ENCODE measurements at places on chromosomes 2 and 18.

DNA sequence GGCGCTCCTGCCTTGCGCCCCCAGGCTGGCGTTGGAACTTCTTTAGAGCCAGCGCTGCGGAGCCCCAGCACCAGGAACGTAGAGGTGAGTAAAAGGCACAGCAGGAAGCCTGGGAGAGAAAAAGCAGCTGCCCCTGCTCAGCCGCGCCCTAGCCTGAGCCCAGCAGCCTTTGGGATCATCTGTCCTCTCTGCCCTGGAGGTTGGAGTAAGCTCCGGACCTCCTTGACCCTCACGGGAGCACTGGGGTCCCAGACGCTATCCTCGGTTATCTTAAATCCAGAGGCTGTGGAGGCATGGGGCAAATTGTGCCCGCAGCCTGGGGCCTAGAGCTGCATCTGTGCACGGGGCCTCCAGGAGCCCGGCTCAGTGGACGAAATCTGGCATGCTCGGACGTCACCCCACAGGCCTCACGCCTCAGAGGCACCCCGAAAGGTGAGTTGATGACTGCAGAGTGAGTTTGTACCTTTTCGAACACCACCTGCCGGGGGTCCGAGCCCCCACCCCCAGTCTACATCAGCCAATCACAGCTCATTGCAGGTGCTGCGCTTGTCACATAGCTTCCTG is 1.6 kb upstream of the SLC66A2 start:
- peaks cover 22% of the 10 kb centered on the region for H3K4me1 ChIP-seq
- H3K27me3 ChIP-seq = no peaks in the 10 kb centered on the region
- H3K4me3 ChIP-seq = peak overlapping the region; percentile 37
- peaks cover 12% of the 10 kb centered on the region for H3K36me3 ChIP-seq
- no peak for DNase-seq
- no peak overlapping the region for H3K27ac ChIP-seq

GRCh38 chr2:97645695-97646629 is at the start of gene COX5B:
COX5B (plus strand) TSS chr2:97646062; CDS start chr2:97646087, 25 bp downstream.
- DNase-seq = peak; percentile 96
- H3K4me1 ChIP-seq = peaks cover 23% of the 10 kb centered on the region
- H3K27me3 ChIP-seq = no peaks in the 10 kb centered on the region
- peaks cover 36% of the 10 kb centered on the region for H3K36me3 ChIP-seq
- peak within 1 kb of the TSS; percentile 89 for H3K4me3 ChIP-seq

GRCh38 chr2:222295368-222296062 is 3.3 kb downstream of the PAX3 start:
- no peak for DNase-seq
- peaks cover 100% of the 10 kb centered on the region for H3K27me3 ChIP-seq
- peaks cover 9% of the 10 kb centered on the region for H3K36me3 ChIP-seq
- H3K4me1 ChIP-seq = peaks cover 18% of the 10 kb centered on the region
- peak overlapping the region; percentile 64 for H3K4me3 ChIP-seq

GRCh38 chr2:17190527-17190926 is 327.7 kb downstream of the RAD51AP2 start:
- no peak overlapping the region for H3K27ac ChIP-seq
- DNase-seq = no peak
- H3K36me3 ChIP-seq = no peaks in the 10 kb centered on the region
- H3K4me1 ChIP-seq = no peaks in the 10 kb centered on the region

DNA sequence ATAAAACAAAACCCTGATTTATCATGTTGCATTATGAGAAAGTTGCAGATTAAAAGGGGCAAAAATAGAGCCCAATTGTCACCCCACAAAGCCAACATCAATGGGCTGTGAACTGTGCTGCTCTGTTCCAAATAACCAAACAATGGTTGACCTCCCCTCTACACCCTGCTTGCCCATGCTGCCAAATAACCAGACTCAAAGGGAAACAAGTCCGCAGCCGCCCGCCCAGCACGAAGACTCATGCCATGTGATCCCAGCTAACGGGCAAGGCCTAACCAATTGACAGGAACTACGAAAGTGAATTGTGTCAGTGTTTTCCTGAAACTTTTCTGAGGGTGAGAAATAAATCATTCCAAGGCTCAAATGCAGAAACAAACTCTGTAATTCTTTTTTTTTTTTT is 97.9 kb upstream of the RIOK3 start:
- peaks cover 2% of the 10 kb centered on the region for H3K36me3 ChIP-seq
- no peaks in the 10 kb centered on the region for H3K27me3 ChIP-seq
- no peak for DNase-seq
- peaks cover 18% of the 10 kb centered on the region for H3K4me1 ChIP-seq

GRCh38 chr2:188664951-188665595 is 309.1 kb upstream of the COL3A1 start:
- H3K27ac ChIP-seq = no peak overlapping the region
- DNase-seq = no peak
- no peak overlapping the region for H3K4me3 ChIP-seq
- no peaks in the 10 kb centered on the region for H3K27me3 ChIP-seq
- no peaks in the 10 kb centered on the region for H3K36me3 ChIP-seq

DNA sequence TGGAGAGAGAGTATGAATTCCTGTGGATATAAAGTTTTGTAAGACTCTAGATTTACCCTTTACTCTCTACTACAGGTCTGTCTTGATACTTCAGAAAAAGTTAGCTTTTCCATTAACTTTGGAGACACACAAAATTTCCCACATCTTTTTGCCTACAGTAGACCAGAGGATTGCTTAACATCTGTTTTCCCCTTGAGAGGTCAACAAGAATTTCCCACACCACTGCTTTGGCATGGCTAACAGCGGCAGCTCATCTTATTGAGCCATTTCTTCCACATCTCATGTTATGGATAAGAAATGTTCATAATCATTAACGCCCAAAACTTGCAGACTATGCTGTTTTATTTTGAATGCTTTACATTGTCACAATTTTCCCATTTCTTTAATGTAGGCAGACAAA is 273.6 kb upstream of the RGPD4 start:
- no peaks in the 10 kb centered on the region for H3K4me1 ChIP-seq
- no peak overlapping the region for H3K27ac ChIP-seq
- no peaks in the 10 kb centered on the region for H3K27me3 ChIP-seq
- DNase-seq = no peak
- no peak overlapping the region for H3K4me3 ChIP-seq

GRCh38 chr2:219291394-219291793 is 12.2 kb downstream of the DNAJB2 start:
- no peak overlapping the region for H3K4me3 ChIP-seq
- peak overlapping the region; percentile 32 for H3K27ac ChIP-seq
- no peaks in the 10 kb centered on the region for H3K27me3 ChIP-seq
- H3K4me1 ChIP-seq = peaks cover 19% of the 10 kb centered on the region
- H3K36me3 ChIP-seq = peaks cover 5% of the 10 kb centered on the region

DNA sequence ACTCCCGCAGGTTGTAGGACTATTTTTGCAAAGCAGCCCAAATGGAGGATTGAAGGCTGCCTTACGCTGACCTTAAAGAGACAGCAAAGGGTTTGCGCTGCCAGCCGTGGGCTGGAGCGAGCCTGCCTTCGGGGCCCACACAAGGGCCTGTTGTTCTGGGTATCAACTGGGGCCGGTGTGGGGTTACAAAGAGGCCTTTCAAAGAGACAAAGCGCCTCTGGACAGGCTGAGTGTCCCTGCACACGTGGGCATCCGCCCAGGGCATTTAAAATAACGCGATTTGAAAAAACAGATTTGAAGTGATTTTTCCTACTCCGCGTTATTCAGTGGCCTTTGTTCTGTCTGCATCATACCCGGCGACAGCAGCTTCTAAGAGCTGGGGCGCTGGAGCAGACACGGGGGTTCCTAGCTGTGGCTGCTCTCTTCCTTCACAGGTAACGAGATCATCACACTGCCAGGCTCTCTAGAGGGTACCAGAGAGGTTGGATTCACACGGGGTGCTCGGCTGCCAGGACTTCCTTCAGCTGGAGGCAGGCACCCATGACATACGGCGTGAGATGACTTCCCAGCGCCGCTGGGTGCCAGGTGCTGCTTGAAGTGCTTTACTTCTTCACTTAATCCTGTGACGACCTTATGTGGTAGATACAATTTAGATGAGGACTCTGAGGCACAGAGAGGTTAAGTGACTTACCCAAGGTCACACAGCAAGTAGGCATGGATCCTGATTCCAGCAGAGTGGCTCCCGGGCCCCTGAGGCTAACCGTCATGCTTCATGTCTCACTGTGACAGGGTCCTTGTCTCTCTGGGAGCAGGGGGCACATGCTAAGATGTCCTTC is 32.2 kb downstream of the MAL start:
- no peak overlapping the region for H3K4me3 ChIP-seq
- DNase-seq = no peak
- H3K27me3 ChIP-seq = peaks cover 54% of the 10 kb centered on the region

GRCh38 chr2:233100192-233100998 is 40.3 kb downstream of the INPP5D start:
- H3K4me1 ChIP-seq = peaks cover 76% of the 10 kb centered on the region
- peak overlapping the region; percentile 96 for H3K27ac ChIP-seq
- no peaks in the 10 kb centered on the region for H3K27me3 ChIP-seq

- DNase-seq = no peak
- H3K27ac ChIP-seq = no peak overlapping the region
- peaks cover 1% of the 10 kb centered on the region for H3K27me3 ChIP-seq
- no peaks in the 10 kb centered on the region for H3K4me1 ChIP-seq
Observed at GRCh38 chr2:44131177-44131576, 37.5 kb upstream of the PPM1B start.

DNA sequence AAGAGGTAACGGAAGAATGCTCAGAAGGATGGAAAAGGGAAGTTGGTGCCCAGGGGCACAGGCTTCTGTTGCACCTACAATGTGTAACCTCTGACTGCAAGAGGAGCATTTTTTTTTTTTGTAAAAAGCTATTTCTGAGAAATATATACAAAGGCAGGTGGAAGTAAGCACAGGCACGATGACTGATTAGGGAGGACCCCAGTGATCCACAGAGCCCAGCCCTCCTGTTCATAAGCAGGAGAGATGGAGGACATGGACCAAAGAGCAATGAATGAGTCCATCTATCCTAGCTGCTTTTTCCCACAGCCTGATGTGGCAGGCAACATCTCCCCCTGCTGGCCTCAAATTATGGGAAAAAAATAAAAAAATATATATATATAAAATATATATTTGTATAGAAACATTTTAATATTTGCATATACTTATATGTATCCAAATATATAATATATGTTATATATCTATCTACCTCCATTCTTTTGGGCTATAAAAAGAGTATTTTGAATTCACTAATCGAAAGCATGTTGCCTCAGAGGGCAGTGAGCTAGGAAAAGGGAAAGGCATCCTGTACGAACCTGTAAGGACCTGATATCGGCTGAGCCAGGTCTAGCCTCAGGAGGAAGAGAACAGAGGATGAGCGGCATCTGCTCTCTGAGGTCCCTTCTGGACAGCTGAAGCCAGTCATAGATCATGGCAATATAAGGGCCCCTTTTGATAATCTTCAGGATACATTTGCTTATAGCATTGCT is 166.0 kb upstream of the STK17B start:
- no peak for DNase-seq
- no peak overlapping the region for H3K27ac ChIP-seq
- no peaks in the 10 kb centered on the region for H3K4me1 ChIP-seq
- no peak overlapping the region for H3K4me3 ChIP-seq
- H3K36me3 ChIP-seq = no peaks in the 10 kb centered on the region

DNA sequence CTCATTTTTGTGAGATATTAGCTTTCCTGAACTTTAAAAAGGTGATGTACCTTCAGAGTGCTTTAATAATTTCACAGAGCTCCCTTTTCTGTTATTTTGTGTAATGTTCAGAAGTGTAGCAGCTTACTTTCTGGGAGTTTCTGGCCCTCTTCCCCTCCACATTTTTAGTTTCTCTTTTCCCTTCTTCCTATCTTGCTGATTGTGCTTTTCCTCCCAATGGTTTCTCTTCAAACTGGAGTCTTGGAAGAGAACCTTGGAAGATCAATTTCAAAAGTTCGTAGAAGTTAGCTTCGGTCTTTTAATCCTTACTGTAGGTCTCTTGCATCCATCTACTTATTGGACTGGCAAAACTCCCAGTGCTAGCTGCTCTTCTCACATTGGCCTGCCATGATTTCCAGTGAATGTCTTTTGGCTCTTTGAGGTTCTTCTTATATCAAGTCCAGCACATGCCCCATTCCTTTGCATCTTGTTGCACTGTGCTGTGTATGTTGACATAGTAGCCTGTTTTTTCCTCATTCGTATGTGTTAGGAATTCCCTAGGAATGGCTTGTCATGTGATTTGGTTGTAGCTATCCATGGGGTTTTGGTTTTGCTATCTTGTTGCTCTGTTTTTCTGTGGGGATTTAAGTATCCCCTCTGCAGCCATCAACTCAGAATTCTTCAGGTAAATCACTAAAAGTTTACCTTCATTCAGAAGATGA is 7.8 kb downstream of the CCNT2 start:
- peak overlapping the region; percentile 65 for H3K4me3 ChIP-seq
- H3K4me1 ChIP-seq = peaks cover 73% of the 10 kb centered on the region

- H3K27me3 ChIP-seq = no peaks in the 10 kb centered on the region
- no peak overlapping the region for H3K27ac ChIP-seq
- no peak overlapping the region for H3K4me3 ChIP-seq
- H3K36me3 ChIP-seq = no peaks in the 10 kb centered on the region
- H3K4me1 ChIP-seq = no peaks in the 10 kb centered on the region
Observed at GRCh38 chr2:13996527-13996926, 636.0 kb upstream of the LRATD1 start.

DNA sequence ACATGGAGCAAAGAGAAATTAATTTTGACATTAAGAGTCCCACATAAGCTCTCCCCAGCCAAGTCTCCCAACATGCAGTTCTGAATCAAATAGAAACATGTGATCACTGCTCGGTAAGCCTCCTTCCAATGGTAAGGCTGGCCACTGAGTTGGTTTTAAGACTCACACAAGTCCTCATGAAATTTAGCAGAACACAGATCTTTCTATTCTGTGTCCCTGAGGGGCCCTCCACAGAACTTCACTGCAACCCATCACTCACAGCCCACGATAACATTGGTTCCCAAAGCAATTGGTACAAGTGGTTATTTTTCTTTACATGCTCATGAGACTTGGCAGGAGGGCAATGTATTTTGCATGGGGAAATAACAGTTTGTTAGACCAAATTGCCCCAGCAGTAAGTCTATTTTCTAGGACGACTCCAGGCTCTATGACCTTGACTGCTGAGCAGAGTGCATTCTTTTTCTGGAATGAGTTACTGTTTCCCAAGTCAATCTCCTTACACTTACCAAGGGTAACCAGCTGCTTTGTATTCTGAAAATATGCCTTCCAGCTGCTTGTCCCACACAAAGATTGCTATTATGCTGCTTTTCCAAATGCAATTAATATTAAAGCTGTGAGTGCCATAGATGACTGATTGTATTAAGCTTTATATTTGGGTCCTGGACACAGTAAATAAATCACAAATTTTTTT is 142.3 kb upstream of the TANK start:
- H3K27me3 ChIP-seq = peaks cover 41% of the 10 kb centered on the region
- H3K4me3 ChIP-seq = no peak overlapping the region
- H3K36me3 ChIP-seq = no peaks in the 10 kb centered on the region
- no peaks in the 10 kb centered on the region for H3K4me1 ChIP-seq
- DNase-seq = no peak
- no peak overlapping the region for H3K27ac ChIP-seq
